ENCODE measurements at places on chromosomes 7 and 10.
A peak's percentile ranks its signal among the peaks of the same experiment; 100 is the strongest.

DNA sequence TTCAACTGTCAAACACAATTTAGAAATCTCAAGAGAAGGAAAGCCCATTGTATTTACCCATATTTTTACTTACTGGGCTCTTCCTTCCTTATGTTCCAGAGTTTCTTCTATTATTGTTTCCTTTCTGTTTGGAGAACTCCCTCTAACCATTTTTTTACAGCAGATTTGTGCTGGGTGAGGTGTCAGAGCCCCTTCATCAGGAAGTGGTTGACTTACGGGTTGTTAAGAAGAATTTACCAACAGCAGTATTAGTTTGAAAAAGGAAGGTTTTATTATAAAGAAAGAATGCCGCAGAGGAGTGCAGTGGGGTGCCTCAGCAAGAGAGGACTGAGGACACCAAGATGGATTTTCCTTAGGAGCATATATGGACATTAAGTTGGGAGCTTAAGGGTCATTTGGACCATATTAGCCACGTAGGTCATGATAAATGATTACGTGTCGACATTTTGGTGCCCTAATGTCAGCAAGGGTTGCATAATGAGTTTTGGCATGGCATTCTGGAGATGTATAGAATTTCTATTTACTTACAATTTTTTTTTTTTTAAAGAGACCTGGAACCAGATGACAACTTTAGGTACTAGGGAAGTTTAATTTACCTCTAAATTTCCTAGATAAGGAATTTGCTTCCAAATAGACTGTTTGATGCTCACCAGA is 6.3 kb upstream of the TBATA start:
- DNase-seq = no peak

DNA sequence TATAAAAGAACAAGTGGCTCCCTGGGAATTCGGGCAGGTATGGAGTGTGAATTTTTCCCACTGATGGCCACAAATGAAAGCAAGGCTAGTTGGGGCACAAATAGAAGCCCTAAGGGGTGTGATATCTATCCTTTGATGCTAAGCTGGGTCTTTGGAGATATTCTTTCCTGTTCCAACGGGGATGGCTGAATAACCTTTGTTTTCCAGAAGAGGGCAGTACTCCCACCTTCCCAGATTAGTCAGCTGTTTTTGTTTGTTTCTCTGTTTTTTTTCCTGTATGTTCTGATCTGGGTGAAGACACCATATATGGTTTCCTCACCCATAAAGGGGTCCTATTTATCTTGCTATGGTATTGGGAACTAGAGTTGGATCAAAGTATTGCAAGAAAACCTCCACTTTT is 947.7 kb upstream of the SORCS1 start:
- no peak for DNase-seq

GRCh38 chr10:89309156-89310055 is 7.6 kb downstream of the IFIT2 start:
- no peak for DNase-seq

DNA sequence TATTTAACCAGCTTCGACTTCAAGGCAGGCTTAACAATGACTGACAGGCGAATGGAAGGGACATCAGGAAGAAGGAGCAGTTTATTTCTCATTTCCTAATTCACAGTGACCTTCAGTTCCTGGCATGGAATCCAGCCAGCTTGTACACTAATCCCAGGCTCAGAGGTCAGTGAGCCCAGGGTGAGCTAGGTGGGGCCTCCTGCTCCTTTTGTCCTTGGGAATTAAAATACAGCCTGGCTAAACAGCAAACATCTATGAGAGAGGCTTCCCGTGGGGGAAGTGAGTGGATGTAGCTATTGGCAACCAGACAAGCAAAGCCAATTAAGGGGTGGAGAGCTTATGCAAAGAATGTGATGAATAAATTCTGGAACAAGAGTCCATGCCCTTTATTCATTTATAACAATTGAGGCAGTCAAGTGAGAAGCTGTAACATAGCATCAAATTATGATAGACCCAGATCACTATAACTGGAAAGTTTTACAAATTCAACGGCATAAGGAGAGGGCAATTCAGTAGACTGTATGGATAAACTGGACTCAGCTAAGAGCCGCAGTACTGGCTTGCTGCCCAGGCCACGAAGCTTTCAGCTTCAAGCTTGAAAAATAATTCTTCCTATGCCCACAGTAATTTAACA is 57.1 kb downstream of the STK17A start:
- DNase-seq = peak; percentile 60

DNA sequence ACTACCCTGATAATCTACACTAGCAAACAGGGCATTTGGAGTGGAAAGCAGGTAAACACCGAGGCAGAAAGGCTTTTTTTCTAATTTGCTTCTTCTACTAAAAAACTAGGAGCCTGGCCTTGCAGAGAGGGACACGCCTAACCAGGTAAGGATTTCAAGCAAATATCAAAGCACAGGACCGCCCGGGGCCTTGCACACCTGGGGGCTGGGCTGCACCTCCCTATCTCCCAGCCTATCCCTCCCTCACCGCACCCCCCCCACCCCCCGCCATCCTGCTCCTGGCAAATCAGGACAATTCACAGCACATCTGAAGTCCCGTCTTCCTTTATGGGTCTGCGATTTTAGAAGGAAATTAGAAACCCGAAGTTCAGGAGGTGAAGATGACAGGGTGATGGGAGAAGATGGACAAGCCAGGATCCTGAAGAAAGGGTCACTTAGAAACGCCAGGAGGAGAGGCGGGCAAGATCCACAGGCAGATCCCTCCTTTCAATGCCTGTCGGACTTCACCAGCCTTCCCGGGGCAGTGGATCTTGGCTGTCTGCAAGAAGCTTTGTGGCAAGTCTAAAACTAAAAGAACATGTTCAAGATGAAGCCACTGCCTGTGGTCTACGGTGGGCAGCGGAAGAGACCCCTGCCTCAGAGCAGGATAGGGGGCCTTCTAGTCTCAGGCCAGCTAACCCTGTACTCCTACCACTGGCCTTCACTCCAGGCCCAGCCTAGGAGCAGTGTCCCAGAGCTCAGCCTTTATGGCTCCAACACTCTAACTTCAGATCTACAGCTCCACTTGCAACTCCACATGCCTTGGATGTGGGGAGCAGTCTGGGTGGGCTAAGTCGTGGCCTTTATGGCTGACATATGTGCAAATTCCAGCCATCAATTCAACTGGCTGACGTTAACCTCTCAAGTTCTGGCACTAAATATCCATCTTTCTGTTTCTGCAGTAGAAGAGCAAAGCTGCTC is 43.9 kb downstream of the TNS3 start:
- no peak for DNase-seq

GRCh38 chr10:9781666-9782065 is 1236.0 kb upstream of the CELF2 start:
- no peak for DNase-seq
